ENCODE measurements at places on chromosomes 5 and 9.

- no peak for DNase-seq
Observed at GRCh38 chr5:63919763-63920478, 42.3 kb downstream of the HTR1A start.

DNA sequence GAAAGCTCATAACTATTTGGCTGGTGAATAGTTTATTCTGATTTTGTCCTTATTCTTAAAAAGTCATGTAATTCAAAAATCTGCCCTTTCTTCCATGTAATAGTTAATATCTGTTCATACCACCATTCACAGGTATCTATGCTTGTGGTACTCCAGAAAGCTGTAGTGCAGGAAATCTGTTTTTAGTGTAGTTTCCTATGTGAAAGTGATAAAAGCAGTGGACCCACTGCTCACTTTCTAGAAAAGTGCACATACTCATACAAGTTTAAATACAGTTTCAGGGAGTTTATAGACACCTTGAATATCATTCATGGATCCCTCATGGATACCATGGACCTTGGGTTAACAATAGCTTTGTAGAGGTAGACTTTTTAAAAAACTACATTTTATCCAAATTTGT lies 20.2 kb downstream of the PBX3 start:
- no peak for DNase-seq

DNA sequence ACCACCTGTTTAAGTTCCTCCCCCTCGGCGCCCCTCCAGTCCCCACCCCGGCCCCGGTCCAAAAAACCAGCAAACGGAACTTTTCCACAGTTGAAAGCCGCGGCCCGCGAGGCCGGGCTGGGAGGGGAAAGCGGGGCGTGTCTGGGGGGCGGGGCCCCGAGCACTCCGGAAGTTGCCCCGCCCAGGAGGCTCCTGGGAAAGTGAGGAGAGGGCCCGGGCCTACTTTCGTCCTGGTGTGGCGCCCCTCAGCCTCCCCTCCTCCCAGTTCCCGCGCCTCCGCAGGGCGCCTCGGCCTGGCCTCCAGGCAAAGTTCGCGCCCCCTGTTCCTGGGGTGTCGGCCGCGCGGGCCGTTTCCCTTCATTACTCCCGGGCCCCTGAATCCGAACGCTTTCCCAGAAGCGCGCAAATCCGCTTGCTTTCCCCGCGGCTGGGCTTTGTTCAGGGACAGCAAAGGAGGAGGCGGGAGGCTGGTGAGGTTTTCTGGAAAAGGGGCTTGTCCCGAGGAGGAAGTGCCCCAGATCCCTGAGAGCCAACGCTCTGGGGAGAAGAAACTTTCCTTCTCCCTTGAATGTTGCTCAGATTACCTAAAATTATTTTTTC lies 4.5 kb upstream of the DMRT3 start:
- DNase-seq = no peak

- DNase-seq = peak; percentile 66
Observed at GRCh38 chr5:36371366-36371765, 69.7 kb upstream of the RANBP3L start.

GRCh38 chr5:95995962-95996489 lies 34.4 kb upstream of the ELL2 start:
- no peak for DNase-seq

DNA sequence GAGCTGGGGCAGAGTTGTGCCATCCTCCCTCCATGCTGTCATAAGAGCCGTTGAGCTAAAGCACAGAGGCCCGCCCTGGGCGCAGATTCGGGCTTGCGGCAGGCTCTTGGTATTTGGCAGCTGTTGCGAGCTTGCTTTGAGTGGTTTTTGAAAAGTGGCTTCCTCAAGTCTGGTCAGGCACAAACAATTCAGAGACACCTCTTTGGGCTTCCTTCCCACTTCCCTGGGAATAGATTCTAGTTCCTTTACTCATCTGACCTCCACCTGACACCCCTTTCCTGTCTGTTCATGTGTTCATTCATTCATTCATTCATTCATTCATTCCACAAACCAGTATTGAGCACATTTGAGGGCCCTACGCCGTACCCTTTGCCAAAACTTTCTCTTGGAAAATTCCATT lies 27.4 kb downstream of the NCS1 start:
- DNase-seq = no peak

GRCh38 chr5:83370957-83371356 lies 100.6 kb upstream of the VCAN start:
- no peak for DNase-seq

DNA sequence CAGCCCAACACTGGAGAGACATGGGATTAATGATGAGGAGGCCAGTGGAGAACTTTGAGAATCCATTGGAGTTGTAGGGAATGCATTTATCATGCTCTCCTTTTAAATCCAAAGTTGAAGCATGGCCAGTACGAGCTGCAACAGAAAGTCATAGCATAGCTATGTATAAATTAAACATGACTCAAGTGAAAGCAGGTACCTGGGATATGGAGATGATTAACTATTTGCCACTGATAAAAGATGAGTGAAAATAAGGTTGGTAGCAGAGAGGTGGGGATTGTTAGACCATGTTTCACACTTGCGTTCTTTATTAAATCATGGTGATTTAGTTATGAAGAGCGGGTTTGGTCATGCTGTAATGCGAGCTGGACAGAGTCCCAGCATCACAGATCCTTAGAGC lies 189.6 kb downstream of the ARHGEF28 start:
- DNase-seq = no peak

DNA sequence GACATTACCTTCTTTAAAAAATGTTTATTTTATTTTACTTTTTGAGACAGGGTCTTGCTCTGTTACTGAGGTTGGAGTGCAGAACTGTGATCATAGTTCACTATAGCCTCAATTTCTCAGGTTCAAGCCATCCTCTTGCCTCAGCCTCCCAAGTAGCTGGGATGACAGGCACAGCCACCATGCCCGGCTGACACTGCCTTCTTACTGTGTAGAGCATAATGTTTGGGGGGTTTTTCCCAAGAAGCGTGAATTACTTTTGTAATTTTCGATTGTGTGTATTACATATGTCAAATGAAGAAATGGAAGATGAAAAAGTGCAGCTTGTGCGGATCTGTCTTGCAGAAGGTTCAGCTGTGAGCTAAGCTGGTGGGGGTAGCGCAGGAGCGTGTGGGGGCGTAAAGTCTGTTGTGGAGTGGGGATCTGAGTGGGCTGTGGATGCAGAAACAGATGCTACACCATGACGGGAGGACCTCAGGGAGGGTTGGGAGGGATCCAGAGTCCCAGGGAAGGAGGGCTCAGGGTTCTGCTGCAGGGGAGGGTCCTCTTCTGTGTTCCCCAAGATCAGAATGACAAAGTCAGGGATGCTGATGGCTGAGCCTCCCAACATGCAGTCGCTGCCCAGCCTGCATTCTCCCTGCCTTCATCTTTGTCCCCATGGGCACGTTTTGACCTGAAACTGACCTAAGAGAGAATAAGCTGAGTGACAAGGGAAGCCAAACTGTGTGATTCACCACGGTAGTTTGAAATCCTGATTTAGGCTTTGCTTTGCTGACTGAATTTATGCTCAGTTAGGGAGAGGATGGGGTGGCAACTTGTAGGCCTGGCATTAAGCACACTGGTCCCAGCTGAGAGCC lies 6.8 kb upstream of the ANKRD33B start:
- no peak for DNase-seq

GRCh38 chr9:91407580-91408318 lies 15.9 kb downstream of the NFIL3 start:
- no peak for DNase-seq
